ENCODE measurements at places on chromosomes 3 and 15. TPM values are rescaled to one million over a fixed set of nuclear protein-coding genes. Genes with fewer than 3 reads are reported as not detected.

BOC gene
- polyA plus RNA-seq, result 103 TPM

PLAAT1 gene
- polyA plus RNA-seq, result 22.7 TPM

TIGIT gene
- 0.65 TPM for polyA plus RNA-seq

PLSCR2 gene
- polyA plus RNA-seq, result not detected

GRCh38 chr15:99651023-99651807 is 82.0 kb downstream of the LYSMD4 start:
- DNase-seq, result no peak

DNA sequence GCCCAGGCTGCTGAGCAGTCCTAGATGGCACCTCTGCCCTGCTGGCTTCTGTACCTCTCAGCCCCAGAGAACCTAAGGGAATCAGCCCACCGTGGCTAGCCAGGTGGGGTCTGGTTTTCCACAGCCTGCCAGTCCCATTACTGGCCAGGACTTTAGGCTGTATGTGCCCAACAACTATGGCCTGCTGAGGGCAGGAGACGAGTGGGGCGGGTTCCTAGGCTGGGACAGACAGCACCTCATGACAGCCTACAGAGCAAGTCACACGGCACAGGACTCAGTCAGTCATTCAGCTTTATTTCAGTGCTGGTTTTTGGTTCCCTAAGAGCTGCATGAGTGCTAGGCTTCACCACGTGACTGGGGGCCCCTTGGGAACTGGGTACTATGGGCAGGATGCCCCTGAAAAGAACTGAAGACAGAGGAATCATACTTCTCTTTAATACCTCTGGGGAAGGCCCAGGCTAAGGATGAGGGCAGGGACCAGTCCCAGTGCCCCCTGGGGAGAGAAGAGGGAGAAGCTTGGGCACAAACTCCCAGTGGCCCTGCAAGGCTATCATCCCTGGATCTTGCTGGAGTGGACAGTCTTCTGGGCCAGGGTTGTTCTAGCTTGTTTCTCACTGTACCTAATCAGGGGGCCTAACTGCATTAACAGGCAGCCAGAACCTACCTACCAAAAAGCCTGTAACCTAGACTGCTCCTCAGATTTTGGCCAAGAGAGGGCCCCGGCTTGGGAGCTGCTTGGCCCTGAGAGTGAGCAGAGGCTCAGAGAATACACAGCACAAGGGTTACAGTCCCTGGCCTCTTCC is 14.8 kb downstream of the CLK3 start:
- no peak for DNase-seq

- no peak for DNase-seq
Observed at GRCh38 chr3:46485779-46486175, 12.0 kb upstream of the RTP3 start.

- DNase-seq, result peak; percentile 8
Observed at GRCh38 chr3:117761703-117762620, 1052.4 kb downstream of the TUSC7 start.

GRCh38 chr3:100737334-100737733 is 28.0 kb downstream of the TFG start:
- DNase-seq, result no peak

GRCh38 chr15:47427463-47427862 is 289.8 kb upstream of the SEMA6D start:
- DNase-seq, result no peak

DNA sequence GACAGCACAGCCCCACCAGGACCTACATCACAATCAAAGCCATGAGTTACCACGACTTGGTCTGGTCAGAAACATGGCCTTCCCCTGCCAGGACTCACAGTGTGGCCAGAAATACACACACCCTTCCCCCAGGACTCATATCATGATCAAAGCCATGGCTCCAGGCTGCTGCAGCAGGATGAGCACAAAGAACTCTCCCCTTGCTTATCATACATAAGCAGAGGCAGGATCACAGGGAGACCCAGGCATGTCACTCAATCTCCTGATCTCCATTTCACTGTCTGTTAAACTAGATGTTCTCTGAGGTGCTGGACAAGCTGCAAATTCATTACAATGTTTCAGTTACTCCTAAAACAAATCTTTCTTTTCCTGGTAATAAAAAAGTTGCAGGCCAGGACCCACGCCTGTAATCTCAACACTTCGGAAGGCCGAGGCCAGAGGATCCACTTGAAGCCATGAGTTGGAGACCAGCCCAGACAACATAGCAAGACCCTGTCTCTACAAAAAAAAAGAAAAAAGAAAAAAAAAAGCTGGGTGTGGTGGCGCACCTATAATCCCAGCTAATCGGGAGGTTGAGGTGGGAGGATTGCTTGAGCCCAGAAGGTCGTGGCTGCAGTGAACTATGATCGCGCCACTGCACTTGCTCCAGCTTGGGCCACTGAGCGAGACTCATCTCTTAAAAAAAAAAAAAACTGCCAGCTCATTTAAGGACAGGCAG is 1.2 kb downstream of the PFKFB4 start:
- DNase-seq, result no peak

- DNase-seq, result no peak
Observed at GRCh38 chr3:16337856-16338540, 73.0 kb downstream of the OXNAD1 start.

DNA sequence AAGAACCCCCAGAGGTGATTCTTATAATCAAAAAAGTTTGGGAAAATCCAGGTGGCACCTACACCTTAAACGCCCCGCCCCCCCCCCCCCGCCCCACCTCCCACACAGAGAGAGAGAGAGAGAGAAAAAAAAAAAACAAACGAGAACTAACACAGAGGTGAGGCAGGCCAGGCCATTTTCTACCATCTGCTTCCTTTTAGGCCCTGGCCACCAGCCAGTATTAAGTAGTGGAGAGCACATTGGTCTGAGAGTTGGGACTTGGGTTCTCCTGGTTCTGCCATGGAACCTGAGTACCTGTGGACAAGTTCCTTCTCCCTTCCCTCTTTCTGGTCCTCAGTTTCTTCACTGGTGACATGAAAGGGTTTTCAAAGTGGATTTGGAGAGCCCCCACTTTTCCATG is 60.6 kb downstream of the SLC6A11 start:
- no peak for DNase-seq

- DNase-seq, result no peak
Observed at GRCh38 chr15:69742361-69742760, 289.7 kb downstream of the RPLP1 start.
